CD4-positive, alpha-beta memory T cell (primary cell): ENCODE measurements at places on chromosomes 11 and 22. TPM values are rescaled to one million over a fixed set of nuclear protein-coding genes. Genes with fewer than 3 reads are reported as not detected.

Gene OR4D5
- not detected for total RNA-seq

Gene CCDC157
- total RNA-seq: 3.0 TPM

Gene SMC1B
- 0.08 TPM for total RNA-seq

Gene MOV10L1
- not detected for total RNA-seq
